Subcutaneous adipose tissue (tissue), 4 donors: ENCODE measurements at places on chromosomes 1 and 21. TPM values are rescaled to one million over a fixed set of nuclear protein-coding genes. Genes with fewer than 3 reads are reported as not detected.

The HHAT gene
- total RNA-seq = 2.4 TPM

The VTCN1 gene
- not detected for total RNA-seq

The ADAM30 gene
- total RNA-seq = not detected

The ARF1 gene
- 245 TPM for total RNA-seq

The MAP3K21 gene
- total RNA-seq = 0.88 TPM

The PWP2 gene
- total RNA-seq = 13.4 TPM

The CHODL gene
- 0.33 TPM for total RNA-seq

The SLC6A9 gene
- not detected for total RNA-seq

The SPRTN gene
- total RNA-seq = 15.0 TPM
